ENCODE measurements at places on chromosomes 5 and 9.

- DNase-seq = no peak
These were observed 78.2 kb upstream of the FER start for GRCh38 chr5:108669462-108669861.

GRCh38 chr9:73011956-73012355 lies 59.1 kb upstream of the ALDH1A1 start:
- no peak for DNase-seq

DNA sequence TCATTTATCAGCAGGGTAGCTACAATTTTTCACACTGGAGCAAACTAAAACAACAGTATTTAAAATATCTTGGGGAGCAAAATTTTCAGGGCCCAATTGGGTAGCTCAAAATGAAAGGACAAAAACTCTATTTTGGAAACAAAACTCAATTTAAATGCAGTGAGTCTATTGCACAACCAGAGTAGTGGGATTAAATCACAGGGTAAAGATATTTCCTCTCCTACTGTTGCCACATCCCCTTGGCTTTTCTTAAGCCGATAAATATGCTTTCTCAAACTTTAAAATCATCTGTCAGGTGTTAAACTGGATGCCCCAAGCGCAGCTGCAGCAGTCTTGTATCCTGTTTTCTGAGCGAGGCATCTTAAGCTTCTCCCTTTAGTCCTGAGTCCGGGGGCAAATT lies 1474.3 kb upstream of the CDH9 start:
- no peak for DNase-seq

GRCh38 chr5:173484569-173484968 lies 131.9 kb downstream of the BOD1 start:
- DNase-seq = no peak

- no peak for DNase-seq
These were observed 7.2 kb downstream of the FAM219A start for GRCh38 chr9:34451135-34451534.

- DNase-seq = no peak
These were observed 118.1 kb downstream of the DPYSL3 start for GRCh38 chr5:147391781-147392180.

GRCh38 chr9:29556746-29557145 lies 1983.5 kb upstream of the C9orf72 start:
- no peak for DNase-seq

DNA sequence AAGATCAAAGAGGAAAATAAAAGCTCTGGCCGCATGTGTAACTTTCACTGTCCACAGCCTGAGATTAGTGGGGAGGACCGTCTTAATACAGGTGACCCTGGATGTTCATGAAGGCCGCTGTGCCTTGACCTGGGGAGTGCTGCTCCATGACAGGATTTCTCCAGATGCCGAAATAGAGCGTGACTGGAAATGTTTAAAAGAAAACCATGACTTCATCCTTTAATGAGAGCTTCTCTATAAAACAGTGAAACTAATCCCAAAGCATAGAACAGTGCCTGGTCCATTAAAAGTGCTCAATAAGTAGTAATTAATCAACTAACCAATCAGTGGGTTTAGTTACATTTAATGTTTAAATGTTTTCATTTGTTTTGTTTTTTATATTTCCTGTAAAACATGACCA lies 62.7 kb downstream of the ERAP1 start:
- no peak for DNase-seq

GRCh38 chr9:115640887-115641286 lies 512.7 kb upstream of the PAPPA start:
- no peak for DNase-seq

DNA sequence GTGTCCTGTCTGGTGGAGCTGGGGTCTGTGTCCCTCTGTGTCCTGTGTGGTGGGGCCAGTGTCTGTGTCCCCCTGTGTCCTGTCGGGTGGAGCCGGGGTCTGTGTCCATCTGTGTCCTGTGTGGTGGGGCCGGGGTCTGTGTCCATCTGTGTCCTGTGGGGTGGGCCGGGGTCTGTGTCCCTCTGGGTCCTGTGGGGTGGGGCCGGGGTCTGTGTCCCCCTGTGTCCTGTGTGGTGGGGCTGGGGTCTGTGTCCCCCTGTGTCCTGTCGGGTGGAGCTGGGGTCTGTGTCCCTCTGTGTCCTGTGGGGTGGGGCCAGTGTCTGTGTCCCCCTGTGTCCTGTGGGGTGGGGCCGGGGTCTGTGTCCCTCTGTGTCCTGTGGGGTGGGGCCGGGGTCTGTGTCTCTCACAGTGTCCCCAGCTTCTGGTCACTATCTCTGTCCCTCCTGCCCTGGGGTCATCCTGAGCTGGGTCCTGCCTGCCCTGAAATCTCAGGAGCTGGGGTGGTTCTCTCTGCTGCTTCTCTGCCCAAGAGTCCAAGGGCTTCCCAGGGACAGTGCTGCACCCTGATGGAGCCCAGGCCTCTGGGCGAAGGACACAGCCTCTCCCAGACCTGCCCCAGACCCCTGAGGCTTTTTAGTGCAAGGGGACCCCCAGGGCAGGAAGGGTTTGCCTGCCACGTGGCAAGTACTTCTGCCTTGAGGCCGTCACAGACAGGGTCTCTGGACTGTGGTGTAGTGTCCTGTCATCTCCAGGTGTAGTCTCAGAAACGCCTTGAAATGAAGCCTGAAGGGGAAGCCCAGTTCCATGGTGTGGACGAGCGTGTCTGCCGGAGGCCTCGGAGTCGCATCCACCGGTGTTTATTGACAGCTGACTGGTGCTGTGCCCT lies 131.3 kb downstream of the RXRA start:
- DNase-seq = no peak

DNA sequence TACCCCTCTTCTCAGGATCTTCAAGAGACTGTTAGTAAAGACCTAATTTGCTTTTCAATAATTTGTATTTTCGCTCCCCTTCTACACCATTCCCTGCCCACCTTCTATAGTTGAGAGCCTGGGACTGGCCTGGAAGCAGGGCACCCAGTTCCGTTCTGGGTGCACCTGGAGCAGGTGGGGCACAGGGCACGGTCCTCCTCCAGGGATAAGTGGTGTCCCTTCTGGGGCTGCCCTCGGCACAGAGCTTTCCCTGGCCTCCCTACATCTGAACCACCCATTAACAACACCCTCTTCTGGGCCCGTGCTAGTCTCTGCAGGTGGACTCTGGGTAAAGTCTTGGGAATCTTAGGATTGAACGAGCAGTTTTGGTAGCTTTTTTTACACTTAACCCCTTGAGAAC lies 92.8 kb upstream of the PANK3 start:
- no peak for DNase-seq

Data from GF-D8 (cell line).